AG10803 (cell line): ENCODE measurements at places on chromosomes 5 and 9.

GRCh38 chr9:83935276-83935935 lies 14.2 kb upstream of the KIF27 start:
- peak; percentile 80 for DNase-seq

DNA sequence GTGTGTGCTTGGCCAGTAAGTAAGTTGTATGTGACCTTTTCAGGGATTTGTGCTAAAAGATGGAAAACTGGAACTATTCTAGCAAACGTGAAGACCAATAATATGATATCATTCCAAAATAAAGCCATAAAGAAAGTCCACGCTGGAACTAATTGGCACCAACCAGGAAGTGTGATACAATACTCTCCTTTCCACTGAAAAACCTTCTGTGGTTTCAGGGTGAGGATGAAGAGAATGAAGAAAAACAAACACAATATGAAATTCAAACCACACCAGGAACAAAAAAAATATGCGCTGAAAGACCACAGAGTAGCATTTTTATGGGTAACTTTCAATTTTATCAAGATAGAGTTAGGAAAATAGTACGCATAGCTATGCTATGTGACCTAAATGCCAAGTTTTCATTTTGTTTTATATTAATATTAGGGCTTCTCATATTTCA lies 105.8 kb downstream of the EFNA5 start:
- no peak for DNase-seq

GRCh38 chr9:89478821-89479668 lies 18.9 kb downstream of the SEMA4D start:
- DNase-seq = no peak

- no peak for DNase-seq
Observed at GRCh38 chr9:129885018-129885669, 49.9 kb downstream of the USP20 start.

DNA sequence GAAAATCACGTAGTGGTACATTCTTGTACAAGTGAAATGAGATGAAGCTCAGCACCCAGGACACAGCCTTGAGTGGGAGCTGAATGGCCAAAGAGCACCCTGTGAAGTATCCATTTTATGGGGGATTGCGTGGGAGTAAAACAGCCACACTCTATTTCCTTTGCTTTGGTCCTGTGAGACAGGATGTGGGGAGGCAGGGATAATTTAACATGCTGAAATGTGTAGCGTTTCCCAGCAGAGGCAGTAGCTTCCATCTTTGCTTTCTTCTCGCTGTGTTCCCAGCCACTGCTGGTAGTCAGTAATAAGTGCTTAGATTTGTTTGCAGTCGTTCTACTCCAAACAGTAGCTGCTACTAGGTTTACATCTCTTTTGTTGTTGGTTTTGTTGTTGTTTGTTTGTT lies 4.4 kb downstream of the IL31RA start:
- DNase-seq = no peak
